Kidney epithelial cell (primary cell): ENCODE measurements at places on chromosomes 5 and 9.

- DNase-seq, result no peak
Measured at GRCh38 chr5:68749631-68750030, 344.2 kb upstream of the SLC30A5 start.

DNA sequence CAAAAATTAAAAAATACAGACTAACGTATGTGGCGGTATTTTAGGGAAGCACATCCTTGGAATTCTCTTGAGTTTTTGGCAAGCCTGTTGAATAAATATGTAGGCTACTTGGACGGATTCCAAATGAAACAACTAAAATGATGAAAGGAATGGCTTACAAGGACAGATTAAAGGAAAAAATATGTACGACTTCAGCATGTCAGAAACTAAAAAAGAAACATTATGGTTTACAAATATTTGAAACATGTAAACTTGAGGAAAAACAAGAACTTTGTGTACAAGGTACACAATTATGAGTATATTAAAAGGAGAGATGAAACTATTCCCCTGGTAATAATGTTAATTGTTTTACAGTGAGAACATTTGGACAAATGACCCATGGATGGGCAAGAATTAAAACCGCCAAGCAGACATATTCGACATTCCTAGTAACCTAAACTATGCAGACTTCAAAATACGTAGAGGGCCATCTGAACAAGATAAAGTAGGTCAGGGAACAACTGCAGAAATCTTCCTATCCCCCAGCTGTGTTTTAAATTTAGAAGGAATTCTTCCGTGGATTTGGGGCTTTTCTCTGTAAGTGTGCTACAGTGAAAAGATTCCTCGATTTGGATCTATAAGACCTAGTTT, 12.5 kb downstream of the EDIL3 start:
- no peak for DNase-seq

DNA sequence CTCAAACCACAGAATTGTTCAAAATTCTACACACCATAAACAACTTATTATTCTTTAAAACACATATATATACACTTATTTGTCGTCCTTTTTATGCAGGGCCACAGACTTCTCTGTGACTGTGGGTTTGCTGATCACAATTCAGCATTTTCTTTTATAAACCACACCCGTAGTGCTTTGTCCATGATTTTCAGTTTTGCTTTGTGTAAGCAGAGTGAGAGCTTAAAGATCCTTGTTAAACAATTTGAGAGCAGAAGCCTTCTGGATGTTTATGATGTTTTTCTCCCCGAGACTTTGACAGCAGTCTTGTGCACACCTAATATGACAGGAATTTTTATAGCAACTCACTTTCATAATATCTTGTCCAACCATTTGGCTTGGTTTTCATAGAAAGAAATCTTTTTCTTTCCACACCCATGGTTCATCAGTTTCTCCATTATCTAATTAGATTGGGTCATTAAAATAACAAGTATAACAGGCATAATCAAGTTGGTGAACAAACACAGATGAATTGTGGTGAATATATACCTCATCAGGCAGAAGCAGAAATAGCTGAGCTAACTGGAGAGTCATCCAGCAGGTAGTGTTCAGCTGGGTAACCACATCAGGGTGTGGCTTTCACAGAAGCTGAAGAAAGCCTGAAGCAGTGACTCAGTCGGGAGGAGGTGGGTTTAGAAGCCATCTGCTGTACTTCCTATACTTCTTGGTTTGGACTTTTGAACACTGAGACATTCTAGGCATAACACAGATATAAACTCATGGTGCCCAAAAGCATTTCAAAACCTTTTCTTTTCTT, 232.8 kb downstream of the DOCK8 start:
- peak; percentile 88 for DNase-seq

DNA sequence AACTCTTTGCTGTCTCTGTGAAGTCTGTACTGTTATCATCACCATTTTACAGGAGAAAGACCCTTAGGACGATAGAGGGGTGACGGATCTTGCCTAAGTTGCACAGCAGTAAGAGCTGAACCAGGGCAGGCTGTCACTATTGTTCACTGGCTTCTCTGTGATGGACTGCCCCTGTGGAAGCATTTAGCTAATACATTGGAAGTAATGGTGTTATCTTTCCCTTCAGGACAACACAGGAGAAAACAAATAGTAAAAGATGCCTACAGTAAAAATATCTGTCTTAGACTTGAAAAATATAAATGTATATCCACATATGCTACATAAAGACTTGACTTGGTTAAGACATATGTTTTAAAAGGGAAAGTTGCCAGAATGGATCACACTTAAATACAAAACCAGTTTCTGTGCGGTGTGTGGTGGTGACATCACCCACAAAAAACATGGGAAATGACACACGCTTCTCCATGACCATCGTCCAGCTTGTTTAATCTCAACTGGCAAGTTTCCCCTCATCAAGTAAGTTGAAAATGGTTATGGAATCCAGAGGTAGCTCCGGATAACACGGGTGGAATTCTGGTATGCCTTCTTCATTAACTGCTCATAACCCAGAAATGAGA, 351.8 kb downstream of the EBF1 start:
- no peak for DNase-seq

- no peak for DNase-seq
Measured at GRCh38 chr5:116038817-116039216, 6.5 kb downstream of the ARL14EPL start.

GRCh38 chr9:134853893-134854292, 26.7 kb upstream of the FCN2 start:
- DNase-seq, result no peak

- DNase-seq, result no peak
Measured at GRCh38 chr9:120464176-120464886, 115.6 kb downstream of the CDK5RAP2 start.

DNA sequence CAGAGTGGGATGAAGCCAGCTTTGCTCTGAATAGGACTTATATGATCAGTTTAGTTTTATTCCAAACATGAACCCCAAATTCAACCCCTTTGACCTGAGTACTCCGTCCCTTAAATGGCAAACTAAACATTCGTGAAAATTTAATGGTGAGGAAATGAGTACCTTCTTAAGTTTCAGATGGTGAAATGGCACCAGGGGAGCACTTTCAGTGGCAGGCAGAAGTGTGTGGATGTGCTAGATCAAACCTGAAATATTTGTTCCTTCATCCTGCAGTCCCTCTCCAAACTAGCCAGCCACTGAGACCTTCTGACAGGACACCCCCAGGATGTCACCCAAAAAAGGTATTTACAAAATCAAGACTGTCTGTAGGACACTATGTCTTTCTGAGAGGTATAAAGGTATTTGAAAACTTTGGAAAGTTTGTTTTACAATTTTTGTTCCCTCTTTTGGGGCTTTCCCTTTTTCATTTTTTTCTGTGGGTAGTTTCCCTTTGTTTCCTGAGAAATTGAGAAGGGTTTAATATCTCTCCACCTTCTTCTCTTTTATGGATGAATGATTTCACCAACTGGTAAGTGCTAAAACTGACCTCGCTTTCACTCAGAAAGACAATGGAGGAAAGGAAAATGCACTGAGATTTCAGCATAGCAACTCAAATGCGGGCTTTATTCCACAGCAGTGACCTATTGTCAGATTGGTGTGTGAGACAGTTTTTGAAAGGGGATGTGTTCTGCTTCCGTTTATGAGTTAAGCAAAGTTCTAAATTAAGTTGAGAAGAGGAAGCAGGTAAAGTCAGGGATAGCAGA, 127.1 kb downstream of the TMC1 start:
- DNase-seq, result no peak

DNA sequence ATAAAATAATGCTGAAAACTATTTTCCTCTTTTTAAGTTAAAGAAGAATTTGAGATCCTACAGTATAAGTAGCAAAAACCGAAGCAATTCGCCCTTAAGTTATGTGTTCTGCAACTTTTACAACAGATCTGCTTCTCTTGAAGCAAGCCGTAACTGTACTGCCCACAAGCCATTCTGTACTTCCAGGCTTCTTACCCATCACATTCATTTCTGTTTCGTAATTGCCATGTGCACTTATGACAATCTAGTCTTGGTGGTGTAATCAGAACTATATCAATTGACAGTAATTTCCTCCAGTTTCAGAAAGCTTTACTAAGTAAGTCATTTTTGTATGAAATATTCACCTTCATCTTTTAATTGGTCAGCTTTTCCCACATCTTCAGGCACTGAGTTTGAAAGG, 13.8 kb downstream of the SGTB start:
- DNase-seq, result no peak

- DNase-seq, result no peak
Measured at GRCh38 chr5:17808566-17808965, 174.3 kb downstream of the TAF11L14 start.

GRCh38 chr5:34891981-34892380, 23.3 kb downstream of the RAD1 start:
- no peak for DNase-seq

- no peak for DNase-seq
Measured at GRCh38 chr9:116565986-116566385, 121.1 kb upstream of the TRIM32 start.

DNA sequence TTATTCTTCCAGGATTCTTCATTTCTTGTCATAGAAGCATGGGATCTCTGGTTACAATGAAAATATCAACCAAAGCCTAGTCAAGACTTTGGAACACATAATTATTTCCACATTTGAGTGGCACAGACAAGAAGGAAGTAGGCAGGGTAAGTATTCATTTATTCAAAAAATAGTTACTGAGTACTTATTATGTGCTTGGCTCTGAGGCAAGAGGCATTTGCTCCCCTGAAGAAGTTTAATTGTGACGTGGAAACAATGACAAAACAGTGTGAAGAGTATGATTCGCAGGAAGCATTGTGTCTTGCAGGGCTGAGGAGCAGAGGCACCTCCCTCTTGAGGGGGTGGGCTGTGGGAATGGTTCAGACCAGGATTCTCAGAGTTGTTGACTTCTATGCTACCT, 45.0 kb upstream of the TNFSF15 start:
- no peak for DNase-seq

DNA sequence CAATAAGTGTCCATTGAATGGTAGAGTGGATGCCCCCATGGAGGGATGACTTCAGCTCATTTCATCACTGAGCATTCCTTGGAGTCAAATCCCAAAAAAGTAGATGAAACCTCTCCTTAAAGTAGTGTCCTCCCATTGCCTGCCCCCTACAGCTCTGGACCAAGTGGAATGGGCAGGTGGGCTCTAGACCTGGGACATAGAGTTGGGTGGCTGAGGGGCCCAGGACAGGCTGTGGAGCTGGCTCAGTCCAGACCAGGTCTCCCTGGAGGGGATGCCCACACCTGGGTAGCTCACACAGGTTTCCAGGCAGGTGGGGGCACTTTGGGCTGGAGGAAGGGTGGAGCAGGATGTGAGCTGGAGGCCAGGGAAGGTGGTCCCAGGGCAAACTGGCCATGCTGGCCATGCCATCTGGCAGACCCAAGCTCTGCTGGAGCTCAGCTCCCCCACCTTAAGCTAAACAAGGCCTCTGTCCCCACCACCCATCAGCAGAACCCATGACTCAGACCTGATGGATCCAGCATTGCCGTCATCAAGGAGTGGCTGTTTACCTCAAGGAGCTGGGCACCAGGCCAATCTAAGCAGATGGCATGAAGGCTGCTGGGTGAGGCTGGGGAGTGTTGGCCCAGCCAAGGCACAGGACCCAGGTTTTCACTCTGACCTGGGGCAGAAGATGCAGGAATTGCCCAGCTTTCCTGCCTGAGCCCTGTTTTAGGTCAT, 6.2 kb upstream of the SPINK4 start:
- DNase-seq, result peak; percentile 96

DNA sequence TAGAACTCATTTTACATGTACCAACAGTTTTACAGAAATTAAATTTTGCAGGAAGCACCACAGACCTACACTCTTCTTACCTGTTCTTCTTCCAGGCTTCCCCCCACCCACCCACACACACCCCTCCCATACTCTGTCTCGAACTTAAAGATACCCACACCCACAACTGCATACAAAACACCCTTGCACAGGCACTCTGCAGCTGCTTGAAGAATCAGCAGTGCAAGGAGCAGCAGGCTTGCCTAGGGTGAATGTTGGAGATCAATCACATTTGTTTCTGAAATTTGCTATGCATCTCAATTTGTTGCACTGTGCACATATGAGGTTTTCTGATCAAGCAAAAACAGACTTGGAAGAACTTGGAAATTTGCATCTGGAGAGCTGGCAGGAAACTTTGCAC, 77.5 kb upstream of the TGFBR1 start:
- DNase-seq, result no peak

DNA sequence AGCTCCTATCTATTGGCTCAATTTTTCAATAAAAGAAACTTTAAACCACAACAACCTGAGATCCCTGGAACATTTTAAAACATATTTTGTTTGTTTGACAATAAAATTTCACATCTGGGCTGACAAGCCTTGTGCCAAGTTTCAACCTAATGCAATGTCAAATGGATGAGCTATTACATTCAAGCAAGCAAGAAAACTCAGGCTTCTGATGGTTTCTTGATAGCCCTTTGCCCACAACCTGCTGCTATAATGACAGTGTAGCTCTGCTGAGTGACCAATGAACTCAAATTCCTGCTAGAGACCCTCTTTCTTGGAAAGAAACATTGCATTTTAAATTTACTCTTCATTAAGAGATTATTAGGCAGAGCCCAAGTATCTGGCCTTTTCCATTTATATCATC, 472.9 kb downstream of the ARHGEF28 start:
- DNase-seq, result no peak

DNA sequence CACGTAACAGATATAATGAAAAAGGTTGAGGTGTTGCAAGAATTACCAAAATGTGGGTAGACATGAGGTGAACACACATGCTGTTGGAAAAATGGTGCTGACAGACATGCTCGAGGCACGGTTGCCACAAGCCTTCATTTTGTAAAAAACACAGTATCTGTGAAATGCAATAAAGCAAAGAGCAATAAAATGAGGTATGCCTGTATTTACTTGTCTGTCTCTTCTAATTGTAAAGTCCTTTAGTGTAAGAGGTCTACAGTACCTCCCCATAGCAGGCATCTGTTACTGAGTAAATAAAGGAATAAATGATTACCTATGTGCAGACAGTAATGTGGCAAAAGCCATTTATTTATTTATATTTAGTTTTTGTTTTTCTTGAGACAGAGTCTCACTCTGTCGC, 3.0 kb upstream of the CAST start:
- DNase-seq, result no peak

DNA sequence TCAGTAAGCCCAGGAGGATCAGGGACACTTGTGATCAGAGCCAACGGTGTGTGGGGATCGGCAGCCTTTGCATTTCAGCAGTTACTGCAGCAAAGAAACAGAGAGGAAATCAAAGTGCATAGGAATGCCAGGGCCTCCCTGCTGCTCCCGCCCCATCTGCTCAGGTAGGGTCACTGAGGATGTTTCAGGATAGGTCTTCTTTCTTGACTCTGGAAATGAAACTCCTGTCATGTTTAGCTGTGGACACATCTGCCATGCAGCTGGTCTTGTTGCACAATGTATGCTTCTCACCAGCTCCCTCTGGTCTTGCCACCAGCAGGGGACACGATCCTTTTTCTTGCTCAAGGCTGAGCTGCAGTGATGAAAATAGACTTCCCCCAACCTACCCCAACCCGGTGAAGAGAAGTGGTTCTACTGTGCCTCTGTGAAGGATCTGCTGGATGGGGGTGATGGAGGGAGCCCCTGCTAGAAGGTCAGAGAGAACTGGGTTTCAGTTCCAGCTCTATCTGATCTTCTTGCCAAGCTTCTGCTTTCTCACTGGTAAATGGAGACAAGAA, 185.2 kb upstream of the KLF4 start:
- no peak for DNase-seq

- DNase-seq, result no peak
Measured at GRCh38 chr5:141430332-141431113, at the start of gene PCDHGA12. TSS of gene PCDHGA12 (plus strand) at chr5:141430507. CDS start at chr5:141430760, 253 bp downstream.
